ENCODE measurements at places on chromosomes 6 and 20.
A peak's percentile ranks its signal among the peaks of the same experiment; 100 is the strongest.

DNA sequence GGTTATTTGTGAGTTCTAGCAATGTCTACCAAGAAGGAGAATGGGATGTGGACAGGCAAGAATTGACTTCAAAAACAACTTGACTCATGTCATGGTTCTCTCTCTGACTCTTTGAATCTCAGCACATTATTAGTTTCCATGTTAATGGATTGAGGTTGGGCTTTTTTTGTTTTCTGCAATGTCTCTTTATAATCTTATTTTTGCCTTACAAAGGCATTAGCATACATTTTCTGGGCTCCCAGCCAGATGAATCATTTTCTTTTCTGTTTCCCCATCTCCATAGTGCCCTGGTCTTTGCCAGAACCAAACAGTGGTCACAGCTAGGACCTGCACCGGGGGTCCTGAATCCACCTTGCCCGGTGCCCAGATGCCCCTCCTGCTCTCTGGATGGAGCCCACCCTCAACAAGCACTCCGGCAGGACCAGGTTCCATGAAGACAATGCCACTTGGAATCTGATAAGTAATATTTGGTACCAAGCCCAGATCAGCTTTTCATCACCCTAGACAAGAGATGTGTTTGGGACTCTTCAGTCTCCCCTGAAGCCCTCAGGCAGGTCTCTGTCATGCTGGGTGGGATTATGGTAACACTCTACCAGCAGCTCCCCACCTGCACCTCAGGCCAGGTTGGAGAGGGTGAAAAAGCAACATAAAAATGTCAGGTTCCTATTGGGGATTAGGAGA is 266.7 kb upstream of the SULF2 start:
- DNase-seq: no peak

DNA sequence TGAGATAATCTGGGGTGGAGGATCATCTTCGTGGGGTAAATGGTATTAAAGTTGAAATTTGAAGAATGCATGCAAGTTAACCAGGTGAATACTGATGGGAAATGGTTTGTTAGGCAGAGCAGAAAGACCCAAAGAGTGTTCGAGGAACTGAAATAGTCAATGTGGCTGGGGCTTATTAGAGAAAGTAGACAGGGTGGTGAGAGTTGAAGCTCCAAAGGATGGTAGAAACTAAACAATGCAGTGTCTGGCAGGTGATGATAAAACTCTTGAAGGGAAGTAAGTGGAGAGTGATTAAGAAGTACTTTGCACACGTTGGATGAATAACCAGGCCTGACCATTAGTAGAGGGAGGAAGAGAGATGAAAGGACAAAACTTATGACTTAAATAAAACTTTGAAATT is 39.8 kb upstream of the CENPW start:
- no peak for DNase-seq

GRCh38 chr6:138222901-138223546 is 4.7 kb upstream of the PBOV1 start:
- DNase-seq: no peak

GRCh38 chr6:5684320-5685053 is 322.2 kb downstream of the NRN1 start:
- DNase-seq: no peak

GRCh38 chr20:44711237-44711636 is 3.9 kb upstream of the CCN5 start:
- no peak for DNase-seq

GRCh38 chr6:19059102-19059501 is 672.0 kb downstream of the RNF144B start:
- no peak for DNase-seq

DNA sequence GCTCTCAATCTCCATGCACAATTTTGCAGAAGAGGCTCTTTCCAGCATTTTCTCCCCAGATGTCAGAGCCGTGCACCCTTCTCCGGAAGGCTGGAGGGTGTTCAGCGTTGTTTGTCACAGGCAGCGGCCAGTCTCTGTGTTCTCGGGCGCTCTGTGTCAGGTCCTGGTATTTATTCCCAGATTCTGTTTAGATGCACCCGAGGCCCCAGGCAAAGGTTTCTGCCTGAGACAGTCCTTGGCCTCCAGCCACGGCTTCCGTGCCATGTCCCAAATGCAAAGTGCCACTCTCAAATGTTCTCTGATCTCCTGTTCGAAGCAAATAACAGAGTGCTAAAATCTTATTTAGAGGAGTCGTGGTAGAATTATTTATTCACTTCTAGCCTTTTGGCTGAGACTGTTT is 140.3 kb upstream of the AGPAT4 start:
- DNase-seq: no peak

GRCh38 chr6:39228111-39228971 is 934 bp downstream of the KCNK5 start:
- DNase-seq: no peak

- DNase-seq: no peak
Observed at GRCh38 chr6:139642346-139642745, 267.9 kb upstream of the CITED2 start.

DNA sequence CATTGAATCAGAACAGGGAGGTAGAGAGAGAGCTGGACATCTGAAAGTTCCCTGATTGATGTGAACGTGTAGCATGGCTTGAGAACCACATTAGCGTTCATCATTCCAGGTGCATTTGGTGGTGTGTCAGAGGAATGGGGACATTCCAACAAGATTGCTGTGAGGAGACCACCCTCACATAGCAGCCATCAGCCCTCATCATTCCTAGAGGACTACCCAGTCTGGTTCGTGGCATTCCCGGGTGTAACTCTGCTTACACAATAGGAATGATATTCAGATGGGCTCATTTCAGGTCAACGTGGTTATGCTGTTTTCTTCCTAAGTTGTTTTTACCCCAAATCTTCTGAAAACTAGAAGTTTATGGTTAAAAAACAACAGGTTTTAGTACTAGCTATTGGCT is 62.2 kb upstream of the KLHL31 start:
- DNase-seq: peak; percentile 18

GRCh38 chr20:41339957-41340326 is 679 bp upstream of the LPIN3 start:
- DNase-seq: peak; percentile 78

DNA sequence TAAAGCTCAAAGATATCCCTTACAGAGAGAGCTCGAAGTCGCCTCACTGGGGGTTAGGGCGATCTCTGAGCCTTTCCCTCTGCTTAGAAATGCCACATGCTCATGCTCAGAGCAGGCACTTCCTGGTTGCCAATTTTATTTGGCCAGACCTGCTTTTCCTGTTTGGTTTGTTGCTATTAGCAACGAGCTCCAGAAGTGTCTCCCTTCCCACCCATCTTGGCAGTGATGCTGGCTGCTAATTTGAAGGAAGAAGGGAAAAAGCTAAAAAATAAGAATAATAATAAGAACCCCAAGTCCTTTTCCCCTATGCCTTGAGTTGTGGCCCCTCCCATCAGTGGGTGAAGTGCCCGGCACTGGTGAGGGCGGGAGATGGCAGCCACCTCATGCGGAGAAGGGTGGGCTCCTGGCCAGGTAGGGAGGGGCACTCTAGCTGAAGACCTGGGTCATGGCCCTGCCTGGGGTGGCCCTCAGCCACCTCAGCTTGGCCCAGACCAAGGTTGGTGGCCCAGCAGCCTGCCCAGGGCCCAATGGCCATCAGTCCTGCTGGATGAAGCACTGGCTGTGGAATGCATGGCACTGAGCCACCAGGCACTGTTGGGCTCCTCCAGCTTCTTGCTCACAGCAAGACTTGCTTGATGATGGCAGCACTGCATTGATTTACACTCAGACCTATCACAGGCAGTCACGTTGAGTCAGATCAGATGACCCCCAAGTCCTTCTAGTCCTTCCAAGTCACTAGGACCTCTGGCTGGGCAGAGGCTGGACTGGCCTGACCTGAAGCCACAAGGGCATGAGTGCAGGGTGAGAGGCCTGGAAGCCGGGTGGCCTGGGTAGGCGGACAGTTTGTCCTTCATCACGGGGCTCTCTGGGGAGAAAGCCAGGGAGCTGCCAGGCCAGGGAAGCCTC is 79.0 kb downstream of the SYNJ2 start:
- peak; percentile 90 for DNase-seq

DNA sequence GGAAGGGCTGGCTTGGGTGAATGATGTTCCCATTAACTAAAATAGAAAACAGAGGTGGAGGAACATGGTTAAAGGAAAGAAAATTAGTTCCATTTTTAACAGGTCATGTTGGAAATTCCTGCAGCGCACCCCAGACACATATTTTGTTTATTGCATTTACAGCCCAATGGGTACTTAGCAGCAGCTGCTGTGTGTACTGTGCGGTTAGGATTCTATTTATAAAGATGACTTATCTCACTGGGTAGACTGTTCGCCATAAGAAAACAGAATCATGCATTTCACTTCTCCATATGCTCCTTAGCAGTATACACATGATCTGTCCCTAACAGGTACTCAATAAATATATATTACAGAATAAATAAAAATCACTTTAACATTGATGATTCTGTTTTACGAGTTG is 135.8 kb downstream of the SLC35F1 start:
- no peak for DNase-seq

GRCh38 chr6:69138148-69138547 is 503.1 kb downstream of the ADGRB3 start:
- no peak for DNase-seq

DNA sequence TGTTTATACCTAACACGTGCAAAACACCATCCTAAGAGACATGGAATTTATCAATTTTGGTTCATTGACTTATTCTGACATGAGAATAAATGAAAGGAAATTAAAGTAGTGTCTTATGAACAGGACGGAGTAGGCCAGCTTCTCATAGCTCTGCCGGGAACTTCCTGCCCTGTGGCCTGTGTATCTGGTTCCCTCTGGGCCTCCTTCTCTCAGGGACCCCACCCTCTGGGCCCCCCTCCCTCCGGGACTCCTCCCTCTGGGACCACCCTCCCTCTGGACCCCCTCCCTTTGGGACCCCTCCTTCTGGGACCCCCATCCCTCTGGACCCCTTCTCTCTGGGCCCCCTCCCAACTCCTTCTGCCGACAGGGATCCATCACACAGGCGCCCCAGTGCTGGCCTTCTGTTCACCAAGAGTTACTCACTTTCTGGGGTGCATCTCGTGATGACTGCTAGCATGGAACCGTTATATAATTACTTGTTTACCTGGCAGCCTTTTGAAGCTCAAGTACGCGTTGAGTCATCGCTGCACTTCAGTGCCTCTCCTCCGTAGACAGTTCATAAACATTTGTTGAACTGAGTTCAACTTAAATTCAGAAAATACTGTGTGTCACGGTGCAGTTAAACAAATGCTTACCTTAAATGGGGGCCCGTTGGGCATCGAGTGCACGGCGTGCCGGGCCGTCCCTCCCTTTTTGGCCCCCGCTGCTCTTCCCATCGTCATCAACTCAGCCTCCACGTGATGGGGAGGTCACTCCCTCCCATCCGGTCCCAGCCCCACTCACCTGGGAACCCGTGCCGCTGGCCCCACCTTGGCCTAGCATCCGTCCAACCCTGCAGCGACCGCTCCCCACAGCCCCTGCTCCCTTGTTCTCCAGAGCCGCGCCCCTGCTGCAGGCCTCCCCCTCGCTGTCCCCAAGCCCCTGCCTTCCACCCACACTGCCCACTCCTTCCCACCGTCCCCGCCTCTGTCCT is 8.1 kb downstream of the CCR6 start:
- DNase-seq: no peak

Data from hepatic stellate cell (primary cell).